ENCODE measurements at places on chromosomes 7 and 10.

DNA sequence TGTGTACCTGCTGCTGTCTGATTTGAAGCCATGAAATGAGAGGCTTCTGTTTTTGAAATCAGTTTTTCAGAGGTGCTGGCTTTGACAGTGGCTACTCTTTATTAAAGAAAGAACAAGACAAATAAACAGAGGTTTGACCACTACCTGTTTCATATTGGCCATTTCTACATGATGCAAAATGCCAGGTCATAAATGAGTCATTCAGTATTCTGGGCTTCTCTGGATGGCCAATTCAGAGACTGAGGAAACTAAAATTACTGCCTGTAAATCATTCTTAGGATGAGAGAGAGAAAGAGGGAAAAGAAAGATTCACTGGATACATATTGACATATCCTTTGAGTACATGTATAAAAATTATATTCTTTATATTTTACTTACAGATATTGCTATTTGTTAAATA, 303.3 kb upstream of the ETV1 start:
- no peak for DNase-seq

DNA sequence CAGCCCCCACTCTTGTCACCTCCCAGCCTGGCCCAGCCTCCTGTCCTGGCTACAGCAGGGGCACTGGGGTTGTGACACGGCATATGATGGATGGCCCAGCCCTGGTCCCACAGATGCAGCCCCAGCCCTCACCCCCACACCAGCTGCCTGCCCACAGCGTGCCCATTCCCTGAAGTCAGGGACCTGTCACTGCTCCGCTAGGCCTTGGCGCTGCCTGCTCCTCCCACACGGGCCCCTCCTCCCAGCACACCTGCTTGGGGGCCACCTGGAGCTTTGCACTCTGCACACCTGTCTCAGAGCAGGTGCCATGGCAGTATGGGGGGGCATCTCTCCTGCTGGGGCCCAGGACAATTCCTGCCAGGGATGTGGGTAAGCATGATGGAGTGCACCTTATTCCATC, 3.5 kb downstream of the GCK start:
- DNase-seq: no peak

DNA sequence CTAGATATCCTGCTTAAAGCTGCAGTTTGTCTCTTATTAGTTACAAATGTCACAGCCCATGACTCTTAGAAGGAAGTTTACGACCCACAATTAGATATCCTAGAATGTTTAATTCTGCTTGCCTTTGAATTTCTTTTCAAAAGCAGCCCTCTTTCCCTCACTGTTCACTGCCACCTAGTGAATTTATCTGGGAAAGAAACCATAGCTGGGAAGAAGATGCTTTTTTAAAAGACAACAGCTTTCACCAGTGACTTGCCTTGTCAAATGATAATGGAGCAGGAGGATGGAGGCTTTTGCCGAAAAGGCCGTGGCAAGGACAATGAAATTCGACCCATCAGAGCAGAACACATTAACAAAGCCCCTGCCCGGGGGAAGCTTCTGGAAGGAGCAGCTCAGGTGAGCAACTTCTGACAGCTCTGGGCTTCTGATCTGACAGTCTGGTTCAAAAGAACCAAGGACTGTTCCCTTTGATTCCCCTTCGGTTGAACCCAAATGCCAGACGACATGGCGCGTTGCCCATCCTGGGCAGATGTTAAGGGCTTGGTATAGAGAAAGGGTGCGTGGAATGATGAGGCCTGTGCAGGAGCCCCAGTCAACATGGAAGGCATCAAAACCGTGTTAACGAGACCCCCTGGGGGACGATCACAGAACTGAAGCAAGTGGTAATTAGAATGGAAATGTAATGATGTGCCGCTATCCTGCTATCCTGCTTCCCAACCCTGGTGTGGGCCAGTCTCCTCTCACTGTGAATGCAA, 236.8 kb downstream of the FRMD4A start:
- DNase-seq: no peak

DNA sequence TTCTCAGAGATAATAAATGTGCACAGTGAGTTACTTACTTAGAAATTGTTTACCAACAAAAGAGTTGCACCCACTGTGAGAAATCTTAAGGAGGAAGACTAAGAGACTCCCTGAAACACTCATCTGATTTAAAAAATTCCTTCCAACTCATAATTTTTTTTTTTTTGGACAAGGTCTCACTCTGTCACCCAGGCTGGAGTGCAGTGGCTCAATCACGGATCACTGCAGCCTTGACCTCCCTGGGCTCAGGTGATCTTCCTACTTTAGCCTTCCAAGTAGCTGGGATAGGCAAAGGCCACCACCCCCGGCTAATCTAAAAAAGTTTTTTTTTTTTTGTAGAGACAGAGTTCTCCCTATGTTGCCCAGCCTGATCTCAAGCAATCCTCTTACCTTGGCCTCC, 36.0 kb downstream of the MALSU1 start:
- DNase-seq: no peak

GRCh38 chr10:122590153-122590552, 29.6 kb downstream of the DMBT1 start:
- DNase-seq: no peak

DNA sequence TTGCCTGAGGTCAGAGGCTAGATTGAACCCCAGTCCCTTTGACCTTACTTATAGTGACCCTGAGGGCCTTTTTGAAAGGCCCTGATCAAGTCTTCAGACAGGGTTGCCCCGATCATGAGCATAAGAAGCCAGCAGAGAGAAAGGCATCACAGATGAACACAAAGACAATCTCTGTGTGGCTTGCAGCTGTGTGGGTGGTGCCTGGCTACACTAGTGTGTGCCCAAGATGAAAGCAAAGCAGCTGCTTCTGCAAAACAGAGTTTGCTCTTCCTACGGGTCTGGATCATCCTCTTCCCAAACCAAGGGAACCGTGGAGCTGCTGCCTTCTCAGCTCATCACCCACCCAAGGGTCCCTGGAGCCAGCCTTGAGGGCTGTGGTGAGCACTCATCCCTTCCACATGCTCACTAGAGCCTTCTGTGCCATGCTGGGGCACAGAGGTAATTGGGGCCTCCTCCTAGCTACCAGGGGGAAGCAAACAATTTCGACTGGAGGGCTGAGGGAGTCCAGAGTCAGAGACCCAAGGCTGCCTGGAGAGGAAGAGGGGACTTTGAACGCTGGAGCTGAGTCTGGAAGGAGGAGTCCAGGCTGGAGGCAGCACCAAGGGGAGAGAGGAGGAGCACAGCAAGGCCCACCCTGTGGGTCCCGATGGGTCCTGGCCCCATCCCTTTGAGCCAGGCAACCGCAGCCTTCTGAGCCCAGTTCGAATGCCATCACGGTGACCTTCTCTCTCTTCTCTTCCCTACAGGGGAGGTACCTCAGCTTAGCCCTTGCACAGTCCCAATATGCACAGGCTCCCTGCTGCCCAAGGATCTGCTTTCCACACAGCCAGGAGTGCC, 42.3 kb downstream of the ANTXRL start:
- DNase-seq: no peak

- no peak for DNase-seq
Observed at GRCh38 chr10:12844811-12845483, 156.6 kb downstream of the CCDC3 start.

GRCh38 chr10:86944031-86944419, 13.4 kb downstream of the MMRN2 start:
- no peak for DNase-seq

- no peak for DNase-seq
Observed at GRCh38 chr7:128881458-128882125, 18.9 kb downstream of the ATP6V1F start.

- no peak for DNase-seq
Observed at GRCh38 chr10:47361293-47361692, 13.1 kb downstream of the RBP3 start.

GRCh38 chr10:82068501-82068900, 193.5 kb downstream of the NRG3 start:
- DNase-seq: no peak

- DNase-seq: peak; percentile 21
Observed at GRCh38 chr7:130732980-130733930, 752 bp downstream of the KLF14 start.

DNA sequence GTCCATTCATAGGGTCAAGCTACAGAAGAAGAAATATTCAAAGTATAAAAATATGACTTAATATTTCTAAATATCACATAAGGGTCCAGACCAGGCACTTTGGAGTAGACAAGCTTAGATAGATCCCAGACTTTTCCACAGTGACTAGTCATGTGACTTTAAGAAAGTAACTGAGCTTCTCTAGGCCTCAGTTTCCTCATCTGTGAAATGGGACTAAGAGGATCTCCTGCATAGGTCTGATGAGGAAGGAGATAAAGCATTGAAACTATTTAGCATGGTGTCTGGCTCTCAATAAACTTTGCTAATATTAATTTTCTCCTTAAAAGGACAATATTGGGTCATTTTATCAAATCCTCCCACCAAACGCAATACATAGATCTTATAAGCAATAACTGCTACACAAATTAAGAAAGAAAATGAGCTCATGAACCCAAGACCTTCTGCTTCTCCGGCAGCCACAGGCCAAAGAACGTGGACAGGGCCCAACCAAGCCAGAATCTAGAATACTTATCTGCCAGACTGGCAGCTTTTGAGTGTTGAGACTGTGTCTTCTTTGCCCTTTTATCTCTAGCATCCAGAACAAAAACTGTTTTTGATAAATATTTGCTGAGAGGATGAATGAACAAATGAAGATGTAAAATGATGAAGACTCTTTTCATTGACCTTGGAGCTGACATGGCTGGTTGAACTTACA, 1.6 kb upstream of the TARP start:
- no peak for DNase-seq

DNA sequence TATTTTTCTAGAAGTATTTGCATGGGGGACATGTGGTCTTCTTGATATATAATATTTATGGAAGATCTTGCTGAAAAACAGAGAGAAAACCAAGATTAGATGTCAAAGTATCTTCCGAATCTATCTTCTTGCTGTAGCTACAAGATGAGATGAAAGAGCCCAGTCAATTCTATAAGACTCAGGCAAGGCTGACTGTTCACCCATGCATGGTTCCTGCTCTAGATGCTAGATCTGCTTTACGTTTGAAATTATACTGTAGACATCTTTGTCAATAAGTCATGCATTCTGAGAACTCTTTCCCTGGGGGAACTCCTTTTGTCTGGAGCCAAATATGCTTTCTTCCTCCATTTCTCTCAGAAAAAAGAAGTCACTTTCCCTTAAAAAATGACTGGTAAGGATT, 1292.0 kb downstream of the XPNPEP1 start:
- DNase-seq: no peak

GRCh38 chr10:98758463-98758862, 311.7 kb upstream of the HPS1 start:
- no peak for DNase-seq

GRCh38 chr10:11697718-11698527, 44.3 kb upstream of the ECHDC3 start:
- no peak for DNase-seq

DNA sequence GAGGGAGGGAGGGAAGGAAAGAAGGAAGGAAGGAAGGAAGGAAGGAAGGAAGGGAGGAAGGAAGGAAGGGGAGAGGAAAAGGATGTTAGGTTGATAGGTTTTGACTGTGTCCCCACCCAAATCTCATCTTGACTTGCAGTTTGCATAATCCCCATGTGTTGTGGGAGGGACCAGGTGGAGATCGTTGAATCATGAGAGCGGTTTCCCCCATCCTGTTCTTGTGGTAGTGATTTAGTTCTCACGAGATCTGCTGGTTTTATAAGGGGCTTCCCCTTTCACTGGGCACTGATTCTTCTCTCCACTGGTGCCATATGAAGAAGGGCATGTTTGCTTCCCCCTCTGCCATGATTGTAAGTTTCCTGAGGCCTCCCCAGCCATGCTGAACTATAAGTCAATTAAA, 15.1 kb upstream of the NUDCD3 start:
- no peak for DNase-seq

DNA sequence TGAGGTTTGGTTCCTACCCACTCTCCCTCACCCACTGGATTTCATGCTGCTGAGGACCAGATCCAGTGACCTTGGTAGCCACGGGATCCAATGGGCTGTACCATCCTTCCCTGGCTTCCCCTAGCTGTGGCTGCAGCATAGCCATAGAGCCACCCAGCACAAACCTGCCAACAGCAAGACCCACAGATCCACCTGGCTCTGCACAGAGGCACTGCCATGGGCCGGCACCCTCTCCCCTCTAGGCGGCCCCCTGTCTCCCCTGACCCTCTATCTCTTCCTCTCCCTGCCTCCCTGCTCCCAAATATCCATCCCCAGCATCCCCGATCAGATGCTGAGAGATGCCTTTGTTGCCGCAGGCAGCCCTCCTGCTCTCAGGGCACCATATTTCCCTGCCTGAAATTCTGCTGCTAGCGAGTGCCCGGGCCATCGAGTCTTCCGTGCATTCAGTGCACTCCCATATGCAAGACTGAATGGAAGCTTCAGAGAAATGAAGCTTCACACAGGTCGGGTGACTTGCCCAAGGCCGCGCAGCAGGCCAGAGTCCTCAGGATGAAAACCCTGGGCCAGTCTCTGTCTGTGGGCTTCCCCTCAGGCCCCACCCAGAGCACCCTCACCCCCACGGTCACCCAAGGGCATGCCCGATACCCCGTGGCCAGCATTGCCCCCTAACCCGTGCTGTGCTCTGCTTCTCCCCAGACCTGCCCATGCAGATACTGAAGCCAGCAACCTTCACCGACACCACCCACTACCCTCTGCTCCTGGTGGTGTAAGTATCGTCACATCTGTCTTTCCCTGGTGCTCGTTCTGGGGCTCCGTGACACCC, 130.8 kb downstream of the PAXIP1 start:
- DNase-seq: no peak

- DNase-seq: no peak
Observed at GRCh38 chr10:132977807-132978206, 35.4 kb upstream of the CFAP46 start.

GRCh38 chr7:44063547-44063893, 1.8 kb downstream of the PGAM2 start:
- DNase-seq: no peak

DNA sequence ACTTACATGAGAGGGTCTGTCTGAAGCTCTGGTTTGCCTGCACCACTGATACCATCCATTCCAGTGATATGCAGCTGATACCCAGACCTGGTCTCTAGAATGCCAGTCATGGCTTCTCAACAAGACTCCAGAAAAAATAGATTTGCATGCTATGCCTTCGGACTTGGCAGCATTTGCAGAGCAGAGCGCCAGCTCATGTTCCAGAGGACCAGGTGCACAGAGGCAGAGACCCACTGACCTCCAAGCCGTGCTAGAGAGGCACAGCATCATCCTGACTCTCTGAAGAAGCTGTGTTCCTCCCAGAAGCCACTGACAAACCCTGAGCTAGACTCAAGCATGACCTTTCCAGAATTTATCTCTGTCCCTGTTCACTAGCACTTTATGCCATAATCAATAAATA, 6.9 kb upstream of the PRKAG2 start:
- DNase-seq: no peak
